Lung (tissue), 17 donors: ENCODE measurements at places on chromosomes 1 and 21. TPM values are rescaled to one million over a fixed set of nuclear protein-coding genes. Genes with fewer than 3 reads are reported as not detected.

Gene GJA9
- polyA plus RNA-seq, result 0.05 TPM

Gene GOLT1A
- 23.8 TPM for polyA plus RNA-seq

Gene APCS
- polyA plus RNA-seq, result not detected

Gene RHOU
- 12.9 TPM for polyA plus RNA-seq

Gene SLC26A9
- 17.3 TPM for polyA plus RNA-seq

Gene S100A9
- 16,342 TPM for polyA plus RNA-seq

Gene JMJD4
- 12.3 TPM for polyA plus RNA-seq

Gene ANKRD65
- 33.5 TPM for polyA plus RNA-seq
